Epithelial cell of prostate (primary cell): ENCODE measurements at places on chromosomes 12 and 14.

DNA sequence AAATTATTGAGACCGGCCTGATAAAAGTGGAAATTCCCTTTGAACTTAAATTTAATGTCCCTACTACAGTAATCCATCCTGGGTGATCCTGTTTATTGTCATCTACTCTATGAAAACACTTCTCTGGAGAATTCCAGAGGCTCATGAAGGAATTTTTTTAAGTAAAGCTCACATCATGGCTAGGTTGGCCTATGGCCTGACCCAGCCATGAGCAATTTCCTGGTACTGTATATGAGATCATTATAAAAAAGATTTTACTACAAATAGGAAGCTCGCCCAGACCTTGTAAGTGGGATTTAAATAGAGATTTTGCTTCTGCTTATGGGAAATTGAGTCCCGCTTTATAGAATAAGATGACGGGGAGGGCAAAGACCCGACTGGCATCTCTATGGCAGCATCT, 215.5 kb downstream of the DPF3 start:
- DNase-seq = no peak

GRCh38 chr14:60197629-60198303, 32.6 kb upstream of the DHRS7 start:
- DNase-seq = no peak

DNA sequence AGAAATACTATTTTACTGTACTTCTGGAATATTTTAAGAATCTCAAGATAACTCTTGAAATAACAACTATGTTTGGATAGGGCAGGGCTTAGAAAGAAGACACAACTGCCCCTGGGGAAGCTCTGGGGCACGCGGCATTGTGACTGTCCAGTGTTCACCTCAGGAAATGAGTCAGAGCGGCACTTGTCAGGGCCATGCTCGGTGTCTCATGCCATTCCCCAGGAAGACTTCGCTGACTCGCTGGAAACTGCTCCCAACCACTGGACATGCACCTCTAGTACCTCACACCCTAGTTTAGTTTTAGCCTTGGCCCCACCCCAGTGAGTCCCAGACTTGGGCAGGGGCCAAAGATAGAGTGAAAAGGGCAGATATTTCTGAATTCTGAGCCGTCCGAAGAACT, 192.0 kb downstream of the TTC7B start:
- DNase-seq = peak; percentile 34

- peak; percentile 31 for DNase-seq
Observed at GRCh38 chr12:51823875-51824565, 24.5 kb downstream of the FIGNL2 start.

DNA sequence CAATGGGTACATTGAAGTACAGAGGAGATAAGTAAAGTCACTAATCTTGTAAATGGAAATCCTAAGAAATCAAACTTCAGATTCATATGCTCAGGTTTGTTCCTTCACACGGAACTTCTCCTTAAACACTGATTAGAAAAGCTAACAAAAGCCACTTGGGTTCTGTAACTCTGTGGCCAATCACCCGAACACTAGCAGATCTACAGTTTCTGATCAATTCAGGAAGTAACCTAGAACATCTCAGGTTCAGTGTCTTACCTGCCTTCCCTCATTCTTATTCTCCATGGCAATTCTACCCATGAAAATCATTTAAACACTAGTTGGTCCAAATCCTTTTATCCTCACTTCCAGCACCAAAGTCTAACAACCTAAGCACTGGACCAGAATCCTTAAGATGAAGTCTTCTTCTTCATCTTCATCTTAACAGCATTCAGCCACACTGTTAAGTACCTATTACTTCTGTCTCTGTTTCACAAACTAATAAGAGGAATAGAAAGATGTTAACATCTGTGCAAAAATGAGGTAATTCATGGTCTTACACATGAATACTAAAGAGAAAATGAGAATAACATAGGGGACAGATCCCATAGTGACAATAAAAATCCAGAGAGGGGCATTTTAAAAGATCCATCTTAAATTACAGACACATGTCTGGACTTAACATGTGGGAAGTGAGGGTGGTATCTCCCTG, 184.5 kb downstream of the SSPN start:
- DNase-seq = no peak

- DNase-seq = no peak
Observed at GRCh38 chr14:92144708-92145107, 22.9 kb downstream of the CPSF2 start.

GRCh38 chr12:129659961-129660622, 243.7 kb downstream of the TMEM132D start:
- DNase-seq = no peak

- no peak for DNase-seq
Observed at GRCh38 chr12:78284417-78284816, 453.7 kb downstream of the NAV3 start.

GRCh38 chr12:117046011-117046369, 53.2 kb downstream of the TESC start:
- DNase-seq = no peak

GRCh38 chr14:55221968-55222367, 30.6 kb upstream of the DLGAP5 start:
- peak; percentile 43 for DNase-seq
